Fibroblast of the aortic adventitia (primary cell): ENCODE measurements at places on chromosomes 12 and 14. TPM values are rescaled to one million over a fixed set of nuclear protein-coding genes. Genes with fewer than 3 reads are reported as not detected.

The ASCL1 gene
- not detected in 2 replicates for total RNA-seq

The FCF1 gene
- total RNA-seq = 52.2 and 52.3 TPM in 2 replicates

The CCDC198 gene
- total RNA-seq = not detected in 2 replicates

The CIROP gene
- 1.8 TPM in 1 of 2 replicates, not detected in the other for total RNA-seq

The PRH1 gene
- total RNA-seq = 22.4 and 24.4 TPM in 2 replicates

The C12orf76 gene
- total RNA-seq = 10.3 and 11.9 TPM in 2 replicates
